ENCODE measurements at places on chromosomes 11 and 22. TPM values are rescaled to one million over a fixed set of nuclear protein-coding genes. Genes with fewer than 3 reads are reported as not detected.

- DNase-seq = no peak
These were observed 12.2 kb downstream of the TUBGCP6 start for GRCh38 chr22:50232481-50233151.

DNA sequence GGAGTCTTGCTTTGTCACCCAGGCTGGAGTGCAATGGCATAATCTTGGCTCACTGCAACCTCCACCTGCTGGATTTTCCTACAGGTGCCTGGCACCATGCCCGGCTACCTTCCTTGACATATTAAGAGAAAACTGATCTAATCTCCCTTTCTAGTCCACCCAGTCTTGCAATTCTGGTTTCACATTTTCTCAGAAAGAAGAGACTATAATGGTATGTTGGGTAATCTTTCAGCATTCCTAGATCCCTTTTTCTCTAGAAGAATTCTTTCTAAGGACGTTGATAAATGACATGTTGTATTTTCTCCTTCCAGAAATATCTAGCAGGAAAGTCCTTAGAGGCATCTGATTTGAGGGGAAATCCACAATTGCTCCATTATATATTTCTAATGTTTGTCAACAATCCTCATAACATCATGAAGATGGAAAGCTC lies 10.4 kb upstream of the HSPA8 start:
- DNase-seq = no peak

DNA sequence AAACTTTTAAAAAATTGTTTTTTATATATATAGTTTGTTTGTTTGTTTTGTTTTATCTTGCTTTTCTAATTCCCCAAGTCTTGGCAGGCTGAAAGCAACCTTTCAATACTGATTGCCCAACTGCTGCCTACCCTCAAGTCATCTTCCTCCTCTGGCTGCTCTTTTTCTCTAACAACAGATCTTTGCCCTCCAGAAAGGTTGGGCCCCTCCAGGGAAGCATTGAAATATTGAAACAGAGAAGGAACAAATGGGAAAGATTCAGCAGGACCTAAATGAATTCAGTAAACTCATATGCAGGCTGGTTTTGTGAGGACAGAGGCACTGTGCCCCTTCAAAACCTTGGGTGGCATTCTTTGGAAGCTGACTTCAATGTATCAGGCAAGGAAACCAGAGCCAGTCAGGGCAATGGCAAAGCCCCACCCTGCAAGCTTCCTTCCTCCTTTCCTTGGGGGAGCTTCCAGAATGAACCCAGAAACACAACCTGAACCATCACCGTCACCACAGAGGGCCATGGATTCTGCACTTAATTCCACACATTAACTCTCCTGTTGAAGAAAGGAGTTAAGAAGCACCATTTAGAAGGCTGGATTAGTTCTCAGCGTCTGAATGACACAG lies 815 bp upstream of the MS4A6A start:
- DNase-seq = no peak

The GNB1L gene
- 16.1 TPM for total RNA-seq

The SYT12 gene
- total RNA-seq = 1.1 TPM

The C11orf86 gene
- not detected for total RNA-seq

Measured in Daoy (cell line).